ENCODE measurements at places on chromosomes 7 and 10.

GRCh38 chr7:155746188-155746587, 66.1 kb downstream of the SHH start:
- DNase-seq, result no peak

GRCh38 chr7:28169230-28169629, 11.4 kb downstream of the JAZF1 start:
- DNase-seq, result no peak

DNA sequence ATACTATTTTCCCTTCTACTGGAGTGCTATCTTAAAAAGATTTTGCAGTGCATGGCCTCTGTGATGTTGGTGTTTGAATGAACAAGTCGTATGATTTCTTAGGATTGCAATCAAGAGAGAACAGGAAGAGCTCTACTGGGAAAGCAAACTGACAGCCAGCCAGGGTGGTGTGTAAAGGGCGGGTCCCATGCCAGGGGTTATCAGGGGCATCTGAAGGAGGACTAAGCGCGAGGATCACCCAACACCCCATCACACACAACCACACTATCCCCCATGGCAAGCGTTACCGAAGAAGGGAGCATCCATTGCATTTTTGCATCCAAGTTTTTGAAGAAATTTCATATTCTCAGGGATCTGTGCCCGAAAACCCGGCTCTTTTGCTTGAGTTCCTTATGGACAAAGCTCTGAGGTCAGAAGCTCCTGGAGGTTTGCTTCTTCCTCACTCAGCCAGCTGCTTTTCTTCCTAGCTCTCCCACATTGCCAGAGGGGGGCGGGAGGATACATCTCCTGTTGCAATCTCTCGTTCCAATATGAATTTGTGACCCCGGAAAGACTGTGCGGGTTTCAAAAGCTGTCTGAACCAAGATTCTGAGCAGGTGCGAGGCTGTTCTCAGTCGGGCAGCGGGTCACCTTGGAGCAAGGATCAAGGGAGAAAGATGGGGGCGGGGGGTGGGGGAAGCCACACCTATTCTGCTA, 5.2 kb downstream of the NEUROD6 start:
- DNase-seq, result no peak

DNA sequence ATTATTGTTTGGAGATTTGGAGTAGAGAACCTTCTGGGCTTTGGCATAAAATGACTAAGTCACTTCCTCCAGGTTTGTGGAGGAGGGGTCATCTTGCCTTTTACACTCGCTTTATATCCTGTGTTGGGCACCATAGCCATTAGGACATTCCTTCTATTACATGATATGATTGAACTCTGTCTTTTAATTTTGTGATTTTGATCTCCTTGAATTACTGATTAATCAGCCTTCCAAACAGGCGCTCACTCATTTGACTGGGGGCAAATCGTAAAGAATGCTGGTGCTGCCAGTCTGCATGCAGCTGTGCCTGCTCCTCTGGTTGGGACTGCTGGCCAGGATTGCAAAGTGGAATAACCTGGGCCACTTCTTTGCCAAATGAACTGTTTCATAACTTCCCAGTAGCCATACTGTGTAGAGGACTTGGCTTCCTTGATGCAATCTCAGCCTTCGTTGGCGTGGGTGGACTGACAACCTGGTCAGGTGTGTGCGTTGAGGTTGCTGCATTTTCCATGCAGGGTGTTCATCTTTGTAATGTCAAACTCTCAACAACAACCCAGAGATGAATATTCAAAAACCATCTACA, 65.9 kb upstream of the RAB11FIP2 start:
- DNase-seq, result no peak

- DNase-seq, result no peak
Observed at GRCh38 chr7:133315332-133316040, 62.6 kb downstream of the EXOC4 start.

- no peak for DNase-seq
Observed at GRCh38 chr7:114715907-114716306, 206.0 kb upstream of the MDFIC start.

- no peak for DNase-seq
Observed at GRCh38 chr7:28239823-28240204, 59.2 kb upstream of the JAZF1 start.

- DNase-seq, result no peak
Observed at GRCh38 chr10:114048472-114048871, 4.8 kb downstream of the ADRB1 start.

GRCh38 chr10:23693501-23693901, 254.6 kb downstream of the OTUD1 start:
- DNase-seq, result no peak

- DNase-seq, result no peak
Observed at GRCh38 chr7:90613088-90613498, 17.0 kb downstream of the CDK14 start.

All from central memory CD4-positive, alpha-beta T cell (primary cell).